CD4-positive, alpha-beta T cell (primary cell): ENCODE measurements at places on chromosomes 12 and 14. TPM values are rescaled to one million over a fixed set of nuclear protein-coding genes. Genes with fewer than 3 reads are reported as not detected.

OTOGL gene
- total RNA-seq: not detected

KRT75 gene
- total RNA-seq: not detected

RNASE3 gene
- total RNA-seq: not detected

- no peak for DNase-seq
Measured at GRCh38 chr12:96501908-96502307, 12.5 kb downstream of the CFAP54 start.

DNA sequence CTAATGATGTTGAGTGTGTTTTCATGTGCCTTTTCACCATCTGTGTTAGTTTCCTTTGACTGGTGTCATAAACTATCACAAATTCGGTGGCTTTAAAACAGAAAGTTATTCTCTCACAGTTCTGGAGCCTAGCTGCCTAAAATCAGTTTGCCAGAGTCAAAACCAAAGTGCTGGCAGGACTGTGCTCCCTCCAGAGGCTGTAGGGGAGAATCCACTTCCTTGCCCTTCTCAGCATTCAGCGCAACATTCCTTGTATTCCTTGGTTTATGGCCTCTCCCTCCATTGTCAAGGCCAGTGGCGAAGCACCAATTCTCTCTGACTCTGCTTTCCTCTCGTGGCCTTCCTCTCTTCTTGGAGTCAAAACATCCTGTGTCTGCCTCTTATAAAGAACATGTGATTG is 174.2 kb upstream of the PDE3A start:
- DNase-seq: no peak

DNA sequence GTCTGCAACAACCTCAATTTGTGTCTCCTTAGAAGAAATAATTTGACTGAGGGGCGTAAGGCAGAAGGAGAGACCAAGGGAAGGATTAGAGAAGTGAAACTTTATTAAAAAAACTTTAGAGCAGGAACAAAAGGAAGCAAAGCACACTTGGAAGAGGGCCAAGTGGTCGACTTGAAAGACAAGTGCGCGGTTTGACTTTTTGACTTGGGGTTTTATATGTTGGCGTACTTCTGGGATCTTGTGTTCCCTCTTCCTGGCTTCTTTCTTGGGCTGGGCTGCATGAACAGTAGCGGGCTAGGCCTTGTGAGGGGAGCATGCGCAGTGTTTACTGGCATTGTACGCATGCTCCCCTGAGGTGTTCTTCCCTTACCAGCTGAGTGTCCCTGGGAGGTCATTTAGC is 369.3 kb upstream of the DCN start:
- DNase-seq: no peak

- no peak for DNase-seq
Measured at GRCh38 chr12:80954857-80955520, 17.3 kb upstream of the LIN7A start.

DNA sequence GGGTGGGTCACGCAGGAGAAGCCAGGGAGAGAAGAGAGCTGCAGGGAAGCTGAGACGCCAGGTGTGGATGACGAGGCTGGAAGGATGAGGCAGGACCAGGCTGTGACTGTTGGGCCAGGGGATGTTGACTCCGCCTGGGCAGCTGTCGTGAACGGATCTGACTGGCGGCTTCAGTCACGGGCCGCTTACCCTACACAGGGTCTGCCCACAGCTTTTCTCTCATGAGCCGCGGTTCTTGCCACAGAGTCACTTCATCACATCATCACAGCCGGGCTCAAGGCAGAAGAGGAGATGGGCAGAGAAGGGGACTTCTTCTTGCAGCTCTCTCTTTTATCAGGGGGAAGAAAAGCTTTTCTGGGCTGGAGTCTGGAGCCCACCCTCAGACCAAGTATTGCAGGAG is 7.7 kb downstream of the CLBA1 start:
- no peak for DNase-seq

GRCh38 chr12:2856051-2856450 is 788 bp downstream of the TEX52 start:
- DNase-seq: no peak

GRCh38 chr14:28571636-28572035 is 195.0 kb upstream of the FOXG1 start:
- DNase-seq: no peak

DNA sequence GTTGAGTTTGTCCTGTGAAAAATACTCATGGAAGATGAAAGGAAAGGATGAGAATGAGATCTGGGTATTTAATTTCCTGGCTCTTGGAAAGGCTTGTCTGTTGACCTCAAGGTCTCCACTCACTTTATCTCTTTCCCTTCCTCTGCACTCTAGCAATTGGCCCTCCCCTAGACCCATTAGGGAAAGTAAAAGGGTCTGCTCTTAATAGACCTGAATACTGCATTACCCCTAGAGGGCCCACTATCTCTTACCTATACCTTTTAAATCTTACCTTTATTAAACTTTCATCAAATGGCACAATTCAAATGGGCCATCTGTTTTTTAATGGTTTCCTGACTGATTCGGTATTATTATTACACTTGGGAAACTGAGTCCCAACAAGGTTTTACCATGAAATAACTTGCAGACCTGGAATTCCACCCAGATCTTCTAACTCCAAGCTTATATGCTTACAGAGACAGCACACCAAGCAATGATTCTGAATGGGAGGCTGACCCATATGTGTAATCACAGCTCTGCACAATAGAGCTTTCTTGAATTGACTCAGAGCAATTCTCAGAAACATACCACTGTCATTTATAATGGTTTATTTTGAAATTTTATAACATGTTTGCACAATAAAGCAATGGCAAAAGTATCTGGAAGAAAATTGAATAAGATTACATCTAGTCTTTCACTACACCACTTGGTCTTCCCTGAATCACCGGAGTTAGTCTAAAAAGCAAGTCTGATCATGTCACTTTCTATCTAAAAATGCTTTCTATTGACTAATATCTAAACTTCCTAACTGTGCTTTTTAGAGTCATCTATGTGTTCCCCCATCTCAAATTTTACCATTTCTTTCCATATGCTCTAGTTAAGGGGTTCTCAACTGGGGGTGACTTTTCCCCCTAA is 618.5 kb downstream of the NRXN3 start:
- DNase-seq: no peak

DNA sequence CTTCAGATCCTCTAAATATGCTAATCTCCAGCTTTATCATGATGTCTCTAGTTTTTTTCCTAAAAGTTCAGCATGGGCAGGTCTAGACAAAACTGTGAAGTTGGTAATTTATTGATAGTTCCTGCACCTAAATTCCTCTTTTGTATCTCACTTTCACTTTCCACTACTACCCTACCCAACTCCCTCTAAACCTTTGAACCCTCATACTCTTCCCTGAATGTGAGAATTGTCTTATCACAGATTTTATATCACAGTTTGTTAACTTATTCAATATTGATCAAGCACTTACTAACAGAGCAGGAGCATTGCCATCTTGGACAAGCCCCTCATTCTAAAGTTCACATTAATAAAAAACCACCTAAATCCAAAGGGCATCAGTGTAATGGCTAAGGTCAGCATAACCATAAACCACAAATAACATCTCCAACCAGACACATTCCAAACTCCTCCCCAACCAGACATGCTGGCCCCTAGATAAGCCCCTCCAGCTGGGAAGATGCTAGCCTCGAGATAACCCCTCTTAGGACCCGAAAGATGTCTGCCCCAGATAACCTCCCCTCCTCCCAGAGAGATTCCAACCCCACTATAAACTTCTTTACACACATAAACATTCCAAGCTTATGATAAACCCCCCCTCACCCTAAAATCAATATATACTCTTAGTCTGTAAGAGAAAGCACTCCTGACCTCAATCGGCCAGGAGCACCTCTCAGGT is 78.7 kb downstream of the FSCB start:
- no peak for DNase-seq

DNA sequence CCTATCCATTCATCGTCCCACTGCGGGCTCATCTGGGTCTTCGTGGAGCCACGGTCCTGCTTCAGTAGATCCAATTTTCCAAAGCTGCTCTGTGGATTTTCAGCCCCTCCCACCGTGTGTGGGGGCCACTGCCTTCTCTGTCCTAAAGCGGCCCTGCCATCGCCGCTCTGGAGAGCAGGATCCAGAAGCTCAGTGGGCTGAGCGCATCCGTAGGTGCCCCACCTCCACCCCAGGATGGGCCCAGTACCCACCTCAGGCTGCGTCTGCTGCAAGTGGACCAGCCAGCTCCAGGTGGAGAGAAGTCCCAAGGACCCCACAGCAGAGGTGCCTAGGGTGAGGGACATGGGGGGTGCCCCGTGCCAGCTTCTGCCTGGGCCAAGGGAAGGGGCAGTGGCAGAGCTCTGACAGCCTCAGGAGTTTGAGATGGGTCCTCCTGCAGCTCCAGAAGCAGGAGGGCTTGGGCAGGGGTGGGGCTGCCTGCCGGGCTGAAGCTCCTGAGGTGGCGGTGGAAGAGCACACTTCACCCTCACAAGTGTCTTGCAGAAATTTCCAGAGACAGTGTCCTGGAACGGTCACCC is 148.1 kb upstream of the C14orf180 start:
- no peak for DNase-seq

DNA sequence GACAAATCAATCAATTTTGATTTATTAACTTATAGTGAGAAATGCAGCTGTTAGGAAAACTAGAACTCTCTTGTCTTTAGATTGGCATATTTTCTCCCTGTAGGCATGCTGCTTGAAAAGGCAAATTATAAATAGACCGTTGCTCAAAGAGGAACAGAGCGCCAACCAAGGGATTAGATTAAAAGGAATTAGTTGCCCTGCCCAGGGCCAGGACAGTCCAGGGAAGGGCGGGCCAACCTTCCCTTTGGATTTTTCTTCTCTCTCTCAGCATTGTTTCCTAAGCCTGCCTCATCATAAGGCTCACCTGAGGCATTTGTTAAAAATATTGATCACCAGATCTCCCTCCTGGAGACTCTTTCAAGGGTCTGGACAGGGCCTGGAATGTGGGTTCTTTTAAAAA is 8.6 kb downstream of the CIPC start:
- DNase-seq: no peak
